Stomach (tissue), 19 donors: ENCODE measurements at places on chromosomes 4 and X.

DNA sequence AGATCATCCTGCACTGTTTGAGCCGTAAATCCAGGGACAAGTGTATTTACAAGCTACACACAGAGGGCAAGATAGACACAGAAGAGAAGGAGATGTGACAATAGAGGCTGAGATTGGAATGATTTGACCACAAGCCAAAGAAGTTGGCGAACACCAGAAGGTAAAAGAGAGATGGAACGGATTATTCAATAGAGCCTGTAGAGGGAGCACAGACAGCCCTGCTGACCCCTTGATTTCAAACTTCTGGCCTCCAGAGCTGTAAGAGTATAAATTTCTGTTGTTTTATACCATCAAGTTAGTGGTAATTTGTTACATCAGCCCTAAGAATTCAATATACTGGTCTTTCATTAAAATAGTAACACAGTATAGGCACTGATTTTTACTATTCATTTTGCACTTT lies 447.8 kb downstream of the FAT4 start:
- H3K4me3 ChIP-seq = no peak overlapping the region
- DNase-seq = no peak
- H3K27me3 ChIP-seq = no peaks in the 10 kb centered on the region
- no peak overlapping the region for H3K27ac ChIP-seq
- H3K4me1 ChIP-seq = no peaks in the 10 kb centered on the region

GRCh38 chr4:81913427-81913879 lies 441.7 kb upstream of the RASGEF1B start:
- no peaks in the 10 kb centered on the region for H3K4me1 ChIP-seq
- DNase-seq = peak; percentile 45
- H3K36me3 ChIP-seq = no peaks in the 10 kb centered on the region
- no peak overlapping the region for H3K27ac ChIP-seq

DNA sequence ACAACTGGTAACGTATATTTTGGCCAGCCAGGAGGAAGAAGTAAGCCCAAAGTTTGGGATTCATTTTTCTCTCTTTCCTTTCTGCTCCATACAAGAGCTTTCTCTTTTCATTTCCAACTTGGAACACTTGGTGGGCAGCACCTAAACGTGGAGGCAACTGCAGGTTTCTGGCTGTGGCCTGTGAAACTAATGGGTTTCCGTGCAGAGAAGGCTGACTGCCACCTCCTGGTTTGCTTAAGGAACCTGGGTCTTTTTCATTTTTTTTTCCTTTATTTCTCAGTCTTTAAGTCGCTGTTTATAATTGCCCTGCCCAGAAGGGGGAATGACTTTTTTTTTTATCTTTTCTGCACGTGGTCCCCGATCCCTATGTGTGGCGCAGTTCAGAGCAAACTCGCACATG lies 15.4 kb downstream of the ZNF718 start:
- no peak overlapping the region for H3K27ac ChIP-seq
- no peaks in the 10 kb centered on the region for H3K27me3 ChIP-seq
- no peaks in the 10 kb centered on the region for H3K4me1 ChIP-seq
- no peak for DNase-seq
- peaks cover 26% of the 10 kb centered on the region for H3K36me3 ChIP-seq

DNA sequence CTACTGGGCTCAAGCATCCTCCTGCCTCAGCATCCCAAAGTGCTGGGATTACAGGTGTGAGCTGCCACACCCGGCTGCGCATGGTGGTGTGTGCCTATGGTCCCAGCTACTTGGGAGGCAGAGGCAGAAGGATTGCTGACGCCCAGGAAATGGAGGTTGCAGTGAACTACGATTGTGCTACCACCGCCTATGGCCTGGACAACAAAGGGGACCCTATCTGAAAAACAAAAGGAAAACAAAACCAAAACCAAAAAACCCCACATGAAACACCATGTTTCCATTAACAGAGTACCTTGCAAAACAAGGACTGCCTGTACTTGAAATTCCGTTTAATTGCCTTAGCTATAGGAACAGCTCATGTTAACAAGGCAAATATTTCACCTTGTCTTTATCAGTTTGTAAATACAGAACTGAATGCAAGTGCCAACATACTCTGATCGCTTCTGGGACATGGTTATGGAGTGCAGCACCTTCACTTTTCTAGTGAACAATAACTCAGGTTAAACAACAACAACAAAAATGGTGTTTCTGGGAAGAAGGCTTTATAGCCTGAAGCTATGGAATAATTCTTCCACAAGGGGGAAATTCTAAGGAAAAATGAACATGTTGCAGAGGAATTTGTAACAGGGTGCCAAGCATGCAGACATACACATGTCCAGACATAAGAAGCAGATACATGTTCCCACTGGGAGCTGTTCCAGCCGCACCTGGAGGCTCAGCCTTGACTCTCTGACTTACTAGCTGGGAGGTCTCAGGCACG lies 73.2 kb upstream of the STS start:
- no peaks in the 10 kb centered on the region for H3K27me3 ChIP-seq
- DNase-seq = peak; percentile 58
- peaks cover 10% of the 10 kb centered on the region for H3K4me1 ChIP-seq
- peak overlapping the region; percentile 80 for H3K27ac ChIP-seq

DNA sequence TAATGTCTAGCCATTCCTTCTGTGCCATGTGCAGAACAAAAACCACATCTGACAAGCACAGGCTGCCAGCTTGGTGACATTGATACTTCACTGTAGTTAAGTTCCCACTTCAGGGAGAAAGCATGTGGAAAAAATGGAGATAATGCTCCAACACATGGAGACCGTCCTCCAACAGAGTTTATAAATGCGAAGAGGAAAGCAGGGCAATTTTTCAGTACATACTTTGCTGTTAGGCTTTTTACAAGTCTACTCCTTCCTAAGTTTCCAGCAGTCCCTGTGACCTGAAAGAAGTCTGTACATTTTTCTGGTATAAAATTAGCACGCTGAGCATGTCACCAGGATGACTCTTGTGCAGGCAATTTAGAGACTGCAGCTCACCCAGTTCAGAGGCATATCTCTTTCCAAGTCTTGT lies 766.9 kb upstream of the IGFBP7 start:
- no peak overlapping the region for H3K27ac ChIP-seq
- H3K27me3 ChIP-seq = no peaks in the 10 kb centered on the region
- no peak for DNase-seq

DNA sequence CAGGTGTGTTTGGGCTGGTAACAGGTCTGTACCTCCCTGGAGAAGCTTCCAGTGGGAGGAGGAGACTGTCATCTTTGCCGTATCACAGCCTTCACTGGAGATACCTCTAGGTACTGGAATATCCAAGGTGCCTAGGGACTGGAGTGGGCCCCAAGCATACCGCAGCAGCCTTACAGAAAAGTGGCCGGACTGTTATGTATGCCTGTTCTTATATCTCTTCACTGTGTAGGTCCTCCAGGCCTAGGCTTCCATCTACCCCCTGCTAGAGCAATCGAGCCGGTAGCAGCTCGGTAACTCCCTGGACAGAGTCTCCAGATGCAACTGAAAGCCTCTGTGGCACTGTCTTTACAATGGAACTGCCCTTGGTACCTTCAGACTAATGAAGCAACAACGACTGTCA lies 277.4 kb upstream of the GRIA3 start:
- H3K4me3 ChIP-seq = no peak overlapping the region
- H3K27me3 ChIP-seq = no peaks in the 10 kb centered on the region
- no peaks in the 10 kb centered on the region for H3K4me1 ChIP-seq

DNA sequence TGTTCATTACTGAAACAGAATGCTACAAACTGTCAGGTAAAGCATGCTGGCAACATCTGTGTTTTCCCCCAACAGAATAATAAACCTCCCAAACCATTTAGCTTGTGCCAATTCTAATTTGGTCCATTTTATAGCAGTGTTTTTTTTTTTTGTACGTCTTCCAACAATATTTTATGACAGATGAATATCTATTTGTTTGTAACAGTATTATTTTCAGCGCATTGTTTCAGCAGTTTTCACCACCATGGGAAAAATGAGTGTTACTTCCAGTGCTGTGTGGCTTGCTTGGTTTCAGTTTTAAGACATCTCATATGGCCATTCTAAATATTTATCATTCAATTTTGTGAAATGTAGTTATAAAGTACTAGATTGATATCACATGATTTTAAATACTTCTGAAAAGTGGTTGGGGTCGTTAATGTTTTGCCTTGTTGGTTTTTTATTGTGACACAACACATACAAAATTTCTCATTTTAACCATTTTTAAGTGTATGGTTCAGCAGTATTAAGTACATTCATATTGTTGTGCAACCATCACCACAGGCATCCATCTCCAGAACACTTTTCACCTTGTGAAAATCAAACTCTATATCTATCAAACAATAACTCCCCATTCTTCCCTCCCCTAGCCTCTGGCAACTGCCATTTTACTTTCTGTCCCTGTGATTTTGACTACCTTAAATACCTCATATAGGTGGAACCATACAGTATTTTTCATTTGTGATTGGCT lies 25.6 kb upstream of the TBC1D19 start:
- H3K4me1 ChIP-seq = no peaks in the 10 kb centered on the region
- no peaks in the 10 kb centered on the region for H3K36me3 ChIP-seq
- no peak overlapping the region for H3K27ac ChIP-seq
- H3K27me3 ChIP-seq = no peaks in the 10 kb centered on the region
- no peak overlapping the region for H3K4me3 ChIP-seq

DNA sequence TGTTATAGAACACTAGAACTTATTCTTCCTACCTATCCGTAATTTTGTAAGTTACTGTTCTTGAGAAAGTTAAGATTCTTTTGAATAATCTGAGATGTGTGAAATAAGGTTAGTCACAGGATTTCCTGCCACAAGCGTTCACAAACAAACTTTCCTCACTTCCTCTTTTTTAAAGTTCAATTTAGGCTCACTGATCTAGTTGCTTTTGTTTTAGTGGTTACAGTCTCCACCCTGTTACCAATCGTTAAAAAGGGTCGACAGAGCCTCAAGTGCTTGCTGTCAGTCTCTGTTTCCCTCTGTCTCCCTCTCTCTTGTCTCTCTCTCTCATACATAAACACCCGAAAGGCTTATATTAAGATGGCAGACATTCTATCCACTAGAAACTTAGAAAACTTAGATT lies 35.9 kb upstream of the STK26 start:
- H3K36me3 ChIP-seq = no peaks in the 10 kb centered on the region
- no peaks in the 10 kb centered on the region for H3K4me1 ChIP-seq
- no peak for DNase-seq
- H3K27me3 ChIP-seq = no peaks in the 10 kb centered on the region
- no peak overlapping the region for H3K4me3 ChIP-seq

GRCh38 chr4:42151568-42152506 lies 618 bp downstream of the BEND4 start:
- H3K27ac ChIP-seq = no peak overlapping the region
- peak; percentile 30 for DNase-seq
- H3K36me3 ChIP-seq = no peaks in the 10 kb centered on the region
- peaks cover 26% of the 10 kb centered on the region for H3K4me1 ChIP-seq
- peaks cover 24% of the 10 kb centered on the region for H3K27me3 ChIP-seq
- H3K4me3 ChIP-seq = peak overlapping the region; percentile 43

GRCh38 chr4:7630568-7631287 lies 196.0 kb upstream of the PSAPL1 start:
- H3K4me1 ChIP-seq = peaks cover 24% of the 10 kb centered on the region
- no peak overlapping the region for H3K4me3 ChIP-seq
- peaks cover 28% of the 10 kb centered on the region for H3K27me3 ChIP-seq
- no peaks in the 10 kb centered on the region for H3K36me3 ChIP-seq
- DNase-seq = no peak

DNA sequence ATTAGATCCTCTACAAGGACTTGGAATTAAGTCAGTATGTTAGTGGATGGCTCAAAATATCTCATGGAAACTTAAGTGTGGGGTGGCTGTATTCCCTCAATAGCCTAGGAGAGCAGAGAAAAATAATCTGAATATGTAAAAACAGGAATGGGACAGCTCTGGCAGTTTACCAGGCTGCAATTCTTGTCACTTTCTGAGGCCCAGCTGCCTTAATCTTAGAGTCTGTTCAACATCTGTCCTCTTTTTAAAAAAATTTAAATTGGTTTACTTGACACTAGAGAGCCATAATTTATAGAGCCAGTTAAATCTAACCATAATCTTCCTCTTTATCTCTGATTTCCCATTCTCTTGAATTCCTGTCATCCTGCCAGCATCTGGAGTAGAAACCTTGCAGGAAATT lies 109.2 kb upstream of the CXCL13 start:
- H3K4me1 ChIP-seq = no peaks in the 10 kb centered on the region
- H3K4me3 ChIP-seq = no peak overlapping the region
- no peaks in the 10 kb centered on the region for H3K36me3 ChIP-seq

DNA sequence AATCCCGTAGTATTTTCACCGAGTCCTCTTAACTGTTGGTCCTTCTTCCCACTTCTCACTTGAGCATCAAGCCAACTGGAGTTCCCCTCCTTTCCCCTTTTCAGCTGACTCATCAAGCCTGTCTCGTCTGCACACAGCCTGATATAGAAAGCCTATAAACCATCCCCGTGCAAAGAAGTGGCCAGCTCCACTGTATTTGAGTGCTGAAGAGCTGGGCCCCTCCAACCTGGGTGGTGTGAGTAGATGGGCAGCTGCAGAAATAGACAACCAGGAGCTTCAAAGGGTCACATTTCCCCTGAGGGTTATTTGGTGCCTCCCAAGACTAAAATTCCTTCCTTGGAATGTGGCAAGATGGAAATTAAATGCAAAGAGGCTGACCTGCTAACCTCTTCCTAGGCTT lies 199.7 kb downstream of the HS6ST2 start:
- no peak for DNase-seq
- no peak overlapping the region for H3K27ac ChIP-seq
- H3K36me3 ChIP-seq = no peaks in the 10 kb centered on the region
- H3K4me3 ChIP-seq = no peak overlapping the region

DNA sequence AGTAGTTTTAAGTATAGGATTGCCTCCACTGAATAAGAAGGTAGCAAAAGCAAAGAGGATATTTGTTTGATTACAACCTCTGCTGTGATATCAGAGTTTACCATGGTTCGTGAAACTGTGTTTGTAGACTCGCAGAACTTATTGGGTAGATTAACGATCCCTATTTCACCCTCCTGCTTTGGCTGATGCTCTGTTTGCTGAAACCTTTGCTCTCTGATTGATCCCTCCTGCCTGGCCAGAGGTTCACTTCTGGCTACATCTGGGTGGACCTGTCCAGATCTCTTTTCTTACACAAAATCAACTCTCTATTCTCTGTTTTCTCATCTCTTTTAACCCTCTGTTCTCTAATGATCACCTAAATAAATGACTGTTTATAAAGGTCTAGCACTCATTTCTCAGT lies 37.9 kb upstream of the TMEM192 start:
- no peak overlapping the region for H3K27ac ChIP-seq
- H3K27me3 ChIP-seq = no peaks in the 10 kb centered on the region
- no peak overlapping the region for H3K4me3 ChIP-seq
- no peak for DNase-seq

- H3K27me3 ChIP-seq = no peaks in the 10 kb centered on the region
- no peak overlapping the region for H3K27ac ChIP-seq
- no peak overlapping the region for H3K4me3 ChIP-seq
- H3K36me3 ChIP-seq = no peaks in the 10 kb centered on the region
- no peak for DNase-seq
These were observed 428.6 kb downstream of the DTHD1 start for GRCh38 chr4:36709991-36710390.

DNA sequence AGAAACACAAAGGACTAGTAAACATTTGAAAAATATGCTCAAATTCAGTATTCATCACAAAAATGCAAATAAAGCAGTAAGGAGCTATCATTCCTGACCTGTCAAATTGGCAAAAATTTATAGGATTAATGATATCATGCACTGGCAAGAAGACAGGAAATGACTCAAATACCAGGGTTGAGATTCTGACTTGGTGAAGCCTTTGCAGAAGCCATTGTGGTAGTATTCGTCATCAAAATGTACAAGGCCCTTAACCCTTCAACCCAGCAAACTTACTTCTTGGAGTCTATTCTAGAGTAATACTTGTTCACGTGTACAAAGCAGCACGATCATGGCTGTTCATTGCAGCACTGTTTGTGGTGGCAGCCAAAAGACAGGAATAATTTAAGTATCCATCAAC lies 132.4 kb downstream of the ENOX2 start:
- no peak overlapping the region for H3K4me3 ChIP-seq
- no peak overlapping the region for H3K27ac ChIP-seq
- H3K4me1 ChIP-seq = no peaks in the 10 kb centered on the region
